Left colon (tissue), 2 donors: ENCODE measurements at places on chromosomes 16 and 17. TPM values are rescaled to one million over a fixed set of nuclear protein-coding genes. Genes with fewer than 3 reads are reported as not detected.

The CCL2 gene
- total RNA-seq = 13.0 TPM

The TBX2 gene
- total RNA-seq = 11.7 TPM

The KRTAP2-1 gene
- not detected for total RNA-seq

The ARHGDIG gene
- 2.4 TPM for total RNA-seq

DNA sequence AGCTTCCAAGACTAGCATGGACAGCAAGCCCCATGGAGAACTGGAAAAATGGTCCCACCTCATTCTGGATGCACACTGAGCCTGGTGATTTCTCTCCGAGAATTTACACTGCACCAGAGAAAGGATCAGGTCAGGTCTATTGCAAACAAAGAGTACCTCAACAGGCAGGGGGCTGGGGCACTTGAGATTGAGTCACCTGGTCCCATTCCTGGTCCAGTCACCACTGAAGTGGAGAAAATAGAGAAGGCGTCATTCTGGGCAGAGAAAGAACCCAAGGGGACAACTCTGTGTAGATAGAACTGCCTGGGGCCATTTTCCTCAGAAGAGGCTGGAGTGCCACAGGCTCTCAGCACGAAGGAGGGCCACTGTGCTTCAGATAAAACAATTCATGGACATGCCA, 38.4 kb downstream of the CENPV start:
- no peak for DNase-seq

The MT1E gene
- total RNA-seq = 240 TPM

- no peak for DNase-seq
Measured at GRCh38 chr17:50487213-50488096, 8.8 kb downstream of the RSAD1 start.

DNA sequence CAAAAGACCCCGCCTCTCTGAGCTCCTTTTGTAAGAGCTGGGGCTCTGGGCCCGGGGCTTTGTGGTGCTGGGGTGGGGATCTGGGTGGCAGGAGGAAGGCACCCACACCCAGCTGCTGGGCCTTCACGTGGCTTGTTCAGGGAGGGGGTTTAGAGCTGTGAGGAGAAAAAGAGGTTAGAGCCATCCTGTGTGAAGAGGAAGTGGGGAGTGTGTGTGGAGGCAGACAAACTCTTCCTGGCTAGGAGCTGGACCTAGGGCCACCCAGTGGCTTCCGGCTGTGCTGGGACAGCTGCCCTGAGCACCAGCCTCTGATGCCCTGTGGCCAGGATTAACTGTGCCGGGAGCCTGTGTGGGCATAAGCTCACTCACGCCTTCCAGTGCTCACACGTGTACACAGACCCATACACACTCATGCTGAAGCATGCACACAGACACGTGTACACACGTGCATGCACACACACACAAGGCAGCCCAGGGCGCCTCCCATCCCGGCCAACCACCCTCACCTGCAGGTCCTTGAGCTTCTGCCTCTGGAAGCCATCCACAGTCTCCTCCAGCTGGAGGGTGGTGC, 7.4 kb downstream of the CIBAR2 start:
- no peak for DNase-seq

DNA sequence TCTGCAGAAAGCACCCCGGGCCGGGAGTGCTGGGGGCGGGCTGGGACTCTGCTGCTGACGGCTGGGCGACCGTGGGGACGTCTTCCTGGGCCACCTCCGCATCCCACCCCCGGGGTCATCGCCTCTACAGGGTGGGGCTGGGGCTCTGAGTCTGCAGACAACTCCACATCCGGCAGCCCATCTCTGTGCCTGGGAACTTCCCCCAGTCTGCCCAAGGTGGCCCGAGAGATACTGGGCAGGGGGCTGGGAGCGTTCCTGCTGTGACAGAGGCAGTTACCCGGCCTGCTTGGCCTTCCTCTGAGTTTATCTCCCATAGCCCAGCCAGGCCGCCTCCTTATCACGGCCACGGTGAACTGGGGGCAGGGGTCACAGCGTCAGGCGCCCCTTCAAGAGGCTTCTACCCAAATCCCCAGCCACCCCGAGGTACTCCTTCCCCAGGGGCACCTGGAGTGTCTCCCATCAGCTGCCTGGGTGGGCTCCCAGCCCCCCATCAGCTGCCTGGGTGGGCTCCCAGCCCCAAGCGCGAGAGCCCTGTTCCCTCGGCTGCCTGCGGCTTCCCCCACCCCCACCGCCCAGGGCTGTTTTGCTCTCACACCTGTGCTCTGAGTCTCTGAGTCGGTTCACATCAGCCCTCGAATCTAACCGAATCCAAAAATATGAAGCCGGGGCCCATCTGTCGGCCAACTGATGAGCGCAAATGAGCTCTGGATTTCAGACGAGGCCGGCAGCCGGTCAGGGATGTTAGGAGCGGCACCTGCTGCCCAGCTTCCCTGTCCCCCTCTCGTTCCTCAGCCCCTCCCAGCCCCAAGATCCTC, 15.6 kb upstream of the CBFA2T3 start:
- no peak for DNase-seq

The SPN gene
- 3.5 TPM for total RNA-seq

The OR1F1 gene
- not detected for total RNA-seq

The IL17C gene
- not detected for total RNA-seq

- no peak for DNase-seq
Measured at GRCh38 chr17:46910179-46910927, 12.6 kb upstream of the GOSR2 start.
